ENCODE measurements at places on chromosomes 3 and 15.

DNA sequence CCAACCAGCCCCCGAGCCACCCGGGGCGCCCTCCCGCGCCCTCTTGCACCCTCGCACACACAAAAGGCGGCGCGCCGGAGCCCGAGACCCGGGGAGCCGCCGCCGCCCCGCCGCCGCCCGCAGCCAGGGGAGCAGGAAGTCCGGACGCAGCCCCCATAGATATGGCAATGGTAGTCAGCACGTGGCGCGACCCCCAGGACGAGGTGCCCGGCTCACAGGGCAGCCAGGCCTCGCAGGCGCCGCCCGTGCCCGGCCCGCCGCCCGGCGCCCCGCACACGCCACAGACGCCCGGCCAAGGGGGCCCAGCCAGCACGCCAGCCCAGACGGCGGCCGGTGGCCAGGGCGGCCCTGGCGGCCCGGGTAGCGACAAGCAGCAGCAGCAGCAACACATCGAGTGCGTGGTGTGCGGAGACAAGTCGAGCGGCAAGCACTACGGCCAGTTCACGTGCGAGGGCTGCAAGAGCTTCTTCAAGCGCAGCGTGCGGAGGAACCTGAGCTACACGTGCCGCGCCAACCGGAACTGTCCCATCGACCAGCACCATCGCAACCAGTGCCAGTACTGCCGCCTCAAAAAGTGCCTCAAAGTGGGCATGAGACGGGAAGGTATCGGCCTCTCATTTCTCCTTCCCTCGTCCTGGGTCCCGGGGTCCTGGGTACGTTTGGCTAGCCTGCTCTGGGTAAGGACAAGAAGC, 1.6 kb downstream of the NR2F2 start:
- DNase-seq: no peak

DNA sequence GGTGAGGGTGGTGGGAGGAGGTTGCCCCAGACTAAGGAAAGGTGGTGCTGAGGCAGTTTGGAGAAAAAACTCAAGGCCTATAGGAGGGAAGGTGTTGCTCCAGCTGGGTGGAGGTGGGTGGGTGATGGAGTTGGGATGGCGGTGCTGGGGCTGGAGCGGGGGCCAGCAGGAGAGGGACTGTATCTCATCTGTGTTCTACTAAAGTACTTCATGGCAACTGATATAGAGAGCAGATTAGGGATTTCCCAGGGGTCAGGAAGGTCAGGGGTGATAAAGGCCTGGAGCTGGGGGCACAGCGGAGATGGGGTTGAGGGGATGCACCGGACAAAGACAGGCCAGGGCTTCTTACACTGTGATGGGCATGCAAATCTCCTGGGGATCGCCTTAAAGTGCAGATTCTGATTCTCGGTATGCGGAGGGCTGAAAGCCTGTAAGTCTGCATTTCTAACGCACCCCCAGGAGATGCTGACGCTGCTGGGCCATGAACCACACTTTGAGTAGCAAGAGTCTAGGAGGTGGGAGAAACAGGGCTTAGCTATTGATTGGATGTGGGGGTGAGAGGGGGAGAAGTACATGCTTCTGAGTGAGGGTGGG, 4.2 kb downstream of the KLHL40 start:
- no peak for DNase-seq

DNA sequence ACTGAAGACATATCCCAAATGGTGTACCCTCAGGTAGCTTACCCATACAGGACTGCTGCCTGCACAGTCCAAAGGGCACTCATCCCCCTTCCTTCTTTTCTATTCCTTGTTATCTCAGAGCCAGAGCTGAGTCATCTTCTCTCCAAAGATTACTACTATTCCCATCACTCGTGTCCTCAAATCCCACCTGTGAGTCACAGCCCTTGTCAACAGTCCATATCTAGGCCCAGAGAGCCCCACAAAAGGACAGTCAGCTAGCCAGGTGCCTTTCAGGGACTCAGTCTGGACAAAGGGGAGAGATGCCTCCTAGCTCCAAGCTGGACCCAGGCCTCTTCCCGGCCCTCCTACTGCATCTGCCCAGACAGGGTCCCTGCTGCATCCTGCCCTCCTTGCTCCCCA, 11.0 kb downstream of the PARP16 start:
- no peak for DNase-seq

- no peak for DNase-seq
Observed at GRCh38 chr3:38755130-38755529, 60.9 kb downstream of the SCN10A start.

DNA sequence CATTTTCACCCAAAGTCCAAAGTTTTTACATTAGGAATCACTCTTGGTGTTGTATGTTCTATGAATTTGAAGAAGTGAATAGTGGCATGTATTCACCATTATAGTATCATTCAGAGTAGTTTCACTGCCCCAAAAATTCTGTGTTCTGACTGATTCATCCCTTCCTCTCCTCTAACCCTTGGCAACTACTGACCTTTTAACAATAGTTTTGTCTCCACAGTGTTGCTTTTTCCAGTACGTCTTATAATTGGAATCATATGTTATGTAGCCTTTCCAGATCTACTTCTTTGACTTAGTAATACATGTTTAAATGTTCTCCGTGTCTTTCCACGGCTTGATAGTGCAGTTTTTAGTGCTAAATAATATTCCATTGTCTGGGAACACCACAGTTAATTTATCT, 379.0 kb upstream of the SGO1 start:
- no peak for DNase-seq

DNA sequence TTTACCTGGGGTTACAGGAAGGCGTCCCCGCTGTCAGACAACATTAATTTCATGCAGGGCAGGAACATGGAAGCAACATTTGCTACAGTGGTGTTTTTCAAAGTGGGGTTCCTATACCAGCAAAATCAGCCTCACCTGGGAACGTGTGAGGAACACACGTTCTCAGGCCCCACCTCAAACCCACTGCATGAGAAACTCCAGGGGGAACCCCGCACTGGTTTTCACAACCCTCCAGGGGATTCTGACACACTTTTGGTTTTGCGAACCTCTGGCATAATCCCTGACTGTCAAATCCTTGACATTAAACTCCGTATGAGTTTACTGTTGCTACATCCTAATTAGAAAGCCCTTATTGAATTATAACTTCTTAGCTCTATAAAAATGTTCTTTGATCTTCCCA, 127.7 kb downstream of the LRRK1 start:
- no peak for DNase-seq

DNA sequence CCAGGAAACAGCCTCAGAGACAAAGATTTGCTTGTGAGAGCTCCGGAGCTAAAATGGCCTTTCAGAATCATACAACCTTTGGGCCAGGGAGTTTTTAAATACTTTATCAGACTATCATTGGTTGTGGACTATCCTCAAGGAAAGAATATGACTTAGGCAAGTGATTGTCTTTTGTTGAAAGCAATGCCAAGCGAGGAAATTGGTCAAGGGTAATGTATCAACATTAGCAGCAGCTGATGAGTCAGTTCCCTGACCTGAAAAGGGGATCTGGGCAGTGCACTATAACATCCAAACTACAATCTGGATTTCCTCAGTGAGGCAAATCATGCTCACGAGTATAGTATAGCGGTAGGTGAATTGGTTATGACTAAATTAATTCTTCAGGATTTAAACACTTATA, 303.6 kb downstream of the LSAMP start:
- no peak for DNase-seq

- DNase-seq: no peak
Observed at GRCh38 chr3:195296662-195297061, 25.7 kb upstream of the XXYLT1 start.

GRCh38 chr3:160879859-160880258, 123.8 kb downstream of the PPM1L start:
- no peak for DNase-seq

- no peak for DNase-seq
Observed at GRCh38 chr3:47228088-47228487, 54.5 kb downstream of the KIF9 start.

DNA sequence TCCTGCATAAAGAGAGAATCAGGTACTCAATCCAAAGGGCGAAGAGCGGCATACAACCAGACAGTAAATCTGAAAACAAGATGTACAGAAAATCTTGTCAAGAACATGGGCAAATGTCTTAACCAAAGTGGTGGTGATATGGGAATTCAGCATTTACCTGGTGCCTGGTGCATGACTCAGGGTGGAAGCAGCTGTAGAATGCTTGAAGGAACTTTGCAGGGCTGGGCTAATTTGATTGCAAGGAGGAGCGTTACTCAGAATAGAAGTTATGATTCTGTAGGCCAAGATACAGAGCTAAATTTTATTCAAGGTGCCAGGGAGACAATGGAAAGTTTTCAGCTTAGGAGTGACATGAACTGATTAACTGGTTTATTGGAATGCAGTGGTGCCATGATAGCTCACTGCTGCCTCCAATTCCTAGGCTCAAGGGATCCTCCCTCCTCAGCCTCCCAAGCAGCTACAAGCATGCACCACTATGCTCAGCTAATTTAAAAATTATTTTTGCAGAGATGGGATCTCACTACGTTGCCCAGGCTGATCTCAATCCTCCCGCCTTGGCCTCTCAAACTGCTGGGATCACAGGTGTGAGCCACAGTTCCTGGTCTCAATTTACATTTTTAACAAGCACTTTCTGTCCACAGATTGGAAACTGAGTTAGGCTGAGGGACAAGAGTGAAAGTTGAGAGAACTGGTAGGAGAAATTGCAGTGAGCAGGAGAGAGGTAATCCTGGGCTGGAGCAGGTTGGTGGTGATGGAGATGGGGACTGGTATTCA, 91.5 kb upstream of the TBC1D5 start:
- no peak for DNase-seq

DNA sequence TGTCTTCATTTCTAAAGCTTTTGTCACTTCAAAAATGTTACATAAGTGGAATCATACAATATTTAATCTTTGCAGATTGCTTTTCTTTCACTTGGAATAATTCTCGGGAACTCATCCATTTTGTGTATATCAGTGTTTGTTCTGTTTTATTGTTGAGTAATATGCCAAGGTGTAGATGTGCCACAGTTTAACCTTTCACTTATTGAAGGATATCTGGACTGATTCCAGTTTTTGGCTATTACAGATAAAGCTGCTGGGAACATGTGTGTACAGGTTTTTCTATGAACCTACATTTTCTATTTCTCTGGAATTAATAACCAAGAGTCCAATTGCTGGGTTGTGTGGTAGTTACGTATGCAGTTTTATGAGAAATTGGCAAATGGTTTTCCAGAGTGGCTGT, 334.9 kb downstream of the PTPRG start:
- no peak for DNase-seq

DNA sequence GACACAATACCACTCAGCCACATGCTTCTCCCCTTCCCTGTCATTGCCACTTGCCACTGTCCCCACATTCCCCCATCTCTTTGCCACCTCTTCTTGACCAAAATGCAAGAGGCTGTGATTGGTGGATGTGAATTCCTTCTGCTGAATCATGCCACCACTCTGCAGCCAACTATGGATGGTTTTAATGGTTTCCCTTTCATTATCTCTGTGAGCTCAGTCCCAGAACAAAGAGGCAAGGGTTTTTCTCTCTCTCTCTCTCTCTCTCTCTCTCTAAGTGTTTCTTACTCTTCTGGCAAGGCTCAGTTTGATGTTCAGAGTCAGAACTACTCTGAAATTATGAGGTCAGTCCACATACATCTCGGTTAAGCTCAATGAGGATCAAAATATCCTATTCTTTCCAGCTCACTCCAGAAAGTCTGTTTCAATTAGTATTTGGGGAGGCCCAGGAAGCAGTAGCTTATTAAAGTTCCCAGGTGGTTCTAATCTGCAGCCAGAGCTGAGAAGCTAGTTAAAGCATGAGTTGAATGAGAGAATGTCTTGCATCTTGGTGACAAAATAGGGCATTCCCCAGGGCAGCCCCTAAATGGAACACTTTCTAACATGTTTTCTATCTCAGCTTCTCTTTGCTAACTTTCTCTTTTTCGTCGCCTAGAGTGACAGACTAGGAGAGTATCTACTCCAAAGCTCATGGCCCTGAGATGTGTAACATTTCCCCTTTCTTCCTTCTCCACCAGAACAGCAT, 8.5 kb upstream of the ILDR1 start:
- DNase-seq: no peak

- no peak for DNase-seq
Observed at GRCh38 chr15:35674873-35675781, 129.2 kb upstream of the DPH6 start.

- DNase-seq: no peak
Observed at GRCh38 chr15:56817321-56818080, 84.2 kb upstream of the ZNF280D start.

DNA sequence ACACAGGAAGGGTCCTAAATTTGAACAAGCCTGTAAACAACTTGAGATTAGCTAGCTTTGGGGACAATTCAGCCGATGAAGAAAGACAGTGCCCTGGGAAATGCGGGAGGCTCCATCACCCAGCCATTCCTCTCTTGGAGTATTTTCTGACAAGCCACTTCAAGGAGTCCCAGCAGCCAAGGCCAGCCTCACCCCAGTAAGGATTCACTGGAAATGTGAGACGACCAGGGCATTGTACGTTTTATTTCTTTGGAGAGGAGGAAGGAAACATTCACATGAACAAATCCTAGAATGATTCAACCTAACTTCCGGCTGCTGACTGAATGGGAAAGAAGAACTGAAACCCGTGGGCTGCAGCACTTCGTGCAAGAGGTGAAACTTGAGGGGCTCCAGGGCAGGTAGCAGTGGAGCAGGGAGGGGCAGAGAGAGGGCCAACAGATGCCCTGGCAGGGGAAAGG, 116.4 kb upstream of the ARHGEF3 start:
- no peak for DNase-seq

DNA sequence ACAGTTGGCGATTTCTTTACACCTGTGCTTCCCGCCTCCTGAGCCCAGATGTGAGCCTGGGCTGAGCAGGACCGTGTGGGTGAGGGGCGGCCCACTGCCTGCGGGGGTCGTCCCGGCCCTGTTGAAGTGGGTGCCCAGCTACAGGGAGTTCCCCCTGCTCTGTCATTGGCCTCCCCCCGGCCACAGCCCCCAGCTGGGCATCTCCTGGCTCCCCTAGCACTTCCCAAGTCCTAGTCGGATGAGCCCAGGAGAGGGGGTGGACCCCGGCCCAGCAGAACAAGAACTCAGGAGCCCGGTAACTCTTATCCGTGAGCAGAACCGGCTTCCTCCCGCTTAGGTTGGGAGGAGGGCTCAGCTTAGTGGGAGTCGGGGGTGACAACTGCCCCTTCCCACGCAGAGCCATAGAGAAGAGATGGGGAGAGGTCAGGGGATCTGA, 757 bp downstream of the PAQR5 start:
- DNase-seq: no peak

- DNase-seq: no peak
Observed at GRCh38 chr3:126126286-126126685, 42.4 kb upstream of the SLC41A3 start.

- DNase-seq: no peak
Observed at GRCh38 chr3:108459225-108459624, 51.2 kb downstream of the MYH15 start.

- DNase-seq: no peak
Observed at GRCh38 chr3:194874783-194875182, 189.1 kb downstream of the FAM43A start.

GRCh38 chr15:64068133-64068532, 21.8 kb upstream of the DAPK2 start:
- no peak for DNase-seq

DNA sequence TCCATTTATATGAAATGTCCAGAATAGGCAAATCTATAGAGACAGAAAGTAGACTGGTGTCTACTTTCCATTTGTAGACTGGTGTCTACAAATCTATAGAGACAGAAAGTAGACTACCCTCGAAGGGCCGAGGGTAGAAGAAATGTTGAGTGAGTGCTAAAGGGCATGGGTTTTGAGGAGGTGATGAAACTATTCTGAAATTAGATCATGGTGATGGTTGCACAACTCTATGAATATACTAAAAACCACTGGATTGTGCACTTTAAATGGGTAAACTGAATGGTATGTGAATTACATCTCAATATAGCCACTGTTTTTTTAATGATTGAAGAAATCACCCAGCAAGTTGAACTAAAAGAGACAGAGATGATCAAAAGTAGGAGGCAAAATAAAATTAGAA, 27.9 kb downstream of the TP53BP1 start:
- no peak for DNase-seq
